ENCODE measurements at places on chromosomes 2 and 18. TPM values are rescaled to one million over a fixed set of nuclear protein-coding genes. Genes with fewer than 3 reads are reported as not detected.

ARHGAP15 gene
- polyA plus RNA-seq: not detected

GPR75 gene
- polyA plus RNA-seq: 1.8 TPM

QPCT gene
- polyA plus RNA-seq: 11.2 TPM

- no peak for DNase-seq
Measured at GRCh38 chr2:16014041-16014787, 73.9 kb downstream of the MYCN start.

GRCh38 chr2:219627103-219628100 lies at the start of gene SLC4A3:
Gene SLC4A3, plus strand, starts transcription at chr2:219627630. Its CDS starts 363 bp downstream, at chr2:219627993.
- DNase-seq: no peak

DNA sequence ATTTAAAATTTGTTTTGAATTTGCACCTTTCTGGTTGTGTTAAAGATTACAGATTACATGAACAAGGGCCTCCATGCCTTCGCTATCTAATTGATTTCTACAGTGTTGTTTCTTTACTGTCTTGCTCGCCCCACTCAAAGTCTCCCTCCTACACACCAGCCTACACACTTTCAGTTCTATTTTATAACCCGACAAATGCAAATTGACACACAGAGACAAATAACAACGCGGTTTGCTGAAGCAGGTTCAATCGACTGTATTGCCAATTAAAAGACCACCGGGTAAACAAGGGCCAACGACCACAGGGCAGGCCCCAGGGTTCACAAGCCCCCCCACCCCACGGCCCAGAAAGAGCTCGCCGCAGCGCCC lies 869 bp downstream of the STARD7 start:
- DNase-seq: no peak

GRCh38 chr2:29455200-29455860 lies 340.1 kb downstream of the CLIP4 start:
- no peak for DNase-seq

DNA sequence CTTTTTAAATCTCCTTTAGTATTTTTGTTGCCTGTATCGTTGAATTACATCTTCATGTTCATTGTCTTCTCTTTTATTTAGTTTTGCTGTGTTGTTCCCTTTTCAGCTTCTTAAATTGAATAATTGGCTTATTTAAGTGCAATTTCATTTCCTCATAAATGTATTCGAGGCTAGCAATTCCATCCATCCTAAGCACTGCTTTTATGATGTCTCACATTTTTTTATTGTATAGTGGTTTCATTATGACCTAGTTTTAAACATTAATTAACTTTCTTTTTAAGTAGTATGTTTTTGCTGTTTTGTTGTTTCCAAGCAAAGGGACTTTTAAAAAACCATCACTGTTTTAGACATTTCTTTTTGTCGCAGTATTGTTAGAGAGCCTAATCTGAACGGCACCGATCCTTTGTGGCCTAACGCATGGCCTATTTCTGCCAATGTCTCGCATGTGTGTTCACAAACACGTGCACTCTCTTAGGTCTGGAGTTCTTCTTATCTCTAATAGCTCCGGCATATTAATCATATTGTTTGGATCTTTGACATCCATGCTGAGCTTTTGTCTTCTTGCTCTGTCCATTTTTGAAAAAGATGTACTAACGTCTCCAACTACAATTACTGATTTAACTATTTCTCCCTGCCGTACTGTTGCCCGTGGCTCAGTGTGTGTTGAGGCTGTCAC lies 59.6 kb upstream of the ZNF516 start:
- no peak for DNase-seq

DNA sequence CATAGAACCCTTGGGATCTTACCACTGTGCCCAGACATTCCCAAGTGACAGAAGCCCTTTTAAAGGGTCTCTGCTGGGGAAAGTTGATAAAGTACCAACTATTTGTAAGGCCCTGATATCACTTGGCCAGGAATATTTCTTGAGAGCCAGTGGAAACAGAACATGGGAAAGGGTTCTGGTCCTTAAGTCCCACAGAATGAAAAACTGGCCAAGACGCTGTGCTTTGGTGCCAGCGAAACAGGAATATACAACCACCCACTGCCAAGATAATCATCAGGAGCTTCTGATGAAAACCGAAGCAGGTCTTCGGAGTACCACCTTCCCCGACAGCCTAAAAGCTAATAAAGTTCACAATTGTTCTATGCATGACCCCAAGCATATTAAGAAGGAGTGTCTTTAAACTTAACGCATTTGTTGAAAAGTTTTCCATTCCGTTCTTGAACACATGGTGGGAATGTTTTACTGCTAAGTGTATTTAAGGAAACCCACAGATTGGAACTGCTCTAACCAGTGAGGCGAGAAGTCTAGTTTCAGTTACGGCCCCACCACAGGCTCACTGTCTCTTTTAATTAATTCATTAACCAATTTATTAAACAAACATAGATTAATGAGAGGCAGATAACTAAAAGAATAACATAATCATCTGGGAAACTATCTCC lies 152.6 kb downstream of the ANKRD44 start:
- no peak for DNase-seq

GRCh38 chr2:145315053-145315452 lies 795.1 kb upstream of the ZEB2 start:
- DNase-seq: no peak

GRCh38 chr2:96146881-96147592 lies 1.8 kb upstream of the DUSP2 start:
- no peak for DNase-seq

DNA sequence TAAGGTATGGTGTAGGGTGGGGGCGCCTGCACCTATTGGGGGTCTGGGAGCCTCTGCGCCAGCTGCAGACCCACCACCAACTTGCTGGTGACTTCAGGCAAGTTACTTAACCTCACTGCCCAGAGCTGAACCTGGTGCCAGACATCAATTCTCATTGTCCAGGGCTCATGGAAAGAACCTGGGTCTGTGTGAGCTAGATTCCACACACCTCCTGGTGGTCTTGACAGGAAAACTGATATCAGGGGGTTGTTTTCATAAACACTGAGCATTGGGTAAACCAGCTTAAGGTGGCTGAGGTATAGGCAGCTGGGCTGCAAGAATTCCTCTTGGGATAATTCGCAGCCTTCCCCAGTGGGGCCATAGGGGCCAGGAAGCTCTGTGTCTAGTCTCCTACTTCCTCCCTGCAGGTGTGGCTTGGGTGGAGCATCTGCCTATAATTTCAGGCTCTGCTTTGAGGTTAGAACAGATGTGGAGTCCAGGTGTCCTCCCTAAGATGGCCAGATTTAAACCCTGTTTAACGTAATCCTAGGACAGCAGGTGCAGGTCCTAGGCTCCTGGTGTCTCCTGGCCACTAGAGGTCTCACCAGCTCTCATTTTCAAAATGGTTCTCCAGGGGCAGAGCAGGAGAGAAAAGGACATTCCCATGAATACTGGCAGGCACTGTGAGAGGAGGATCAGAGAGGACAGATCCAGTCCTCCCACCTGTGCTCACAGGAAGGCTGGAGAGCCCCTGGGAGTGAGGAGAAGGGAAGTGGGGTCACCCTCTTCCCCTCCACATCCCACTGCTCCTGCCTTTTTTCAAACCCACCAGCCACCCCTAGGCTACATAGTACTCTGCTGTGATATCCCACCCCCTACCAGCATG lies 100.4 kb upstream of the SMAD2 start:
- DNase-seq: no peak

DNA sequence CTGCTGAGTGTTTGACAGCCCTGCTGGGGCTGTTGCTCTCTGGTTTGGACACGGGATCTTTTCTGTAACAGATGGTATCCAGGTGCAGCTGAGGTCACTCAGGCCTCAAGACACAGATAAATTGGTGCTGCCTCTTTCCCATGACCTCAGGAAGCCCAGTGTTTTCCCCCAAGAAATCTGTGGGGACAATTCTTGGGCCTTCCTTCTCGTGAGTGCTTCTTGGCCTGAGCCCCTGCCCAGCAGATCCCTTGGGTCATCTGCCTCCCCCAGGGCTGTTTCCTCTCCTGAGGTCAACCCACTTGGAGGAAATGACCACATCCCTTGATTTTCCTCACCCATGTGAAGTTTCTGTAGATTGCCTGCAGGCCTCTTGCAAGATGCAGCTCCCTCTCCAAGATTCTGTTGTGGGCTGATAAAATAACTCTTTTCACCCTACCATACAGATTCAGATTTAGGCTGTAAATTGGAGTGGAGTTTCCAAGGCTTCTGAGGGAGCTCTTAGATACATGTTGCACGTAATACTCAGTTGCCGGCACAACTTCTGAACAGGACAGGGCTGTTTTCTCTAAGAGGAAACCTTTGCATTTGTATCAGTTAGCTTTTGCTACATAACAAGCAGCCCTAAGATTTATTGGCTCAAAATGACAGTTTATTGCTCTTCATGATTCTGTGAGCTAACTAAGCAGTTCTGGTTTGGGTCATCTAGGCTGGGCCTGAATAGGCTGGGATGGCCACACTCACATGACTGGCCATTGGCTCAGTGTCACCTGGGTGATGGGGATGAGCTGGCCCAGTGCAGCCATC lies 13.1 kb downstream of the ZAP70 start:
- DNase-seq: no peak

All from AG04450 (cell line).